ENCODE measurements at places on chromosomes 2 and 18.

GRCh38 chr2:174835797-174836255 lies 71.6 kb upstream of the CHRNA1 start:
- no peak for DNase-seq

- no peak for DNase-seq
Measured at GRCh38 chr2:190514676-190515075, 19.8 kb downstream of the NEMP2 start.

DNA sequence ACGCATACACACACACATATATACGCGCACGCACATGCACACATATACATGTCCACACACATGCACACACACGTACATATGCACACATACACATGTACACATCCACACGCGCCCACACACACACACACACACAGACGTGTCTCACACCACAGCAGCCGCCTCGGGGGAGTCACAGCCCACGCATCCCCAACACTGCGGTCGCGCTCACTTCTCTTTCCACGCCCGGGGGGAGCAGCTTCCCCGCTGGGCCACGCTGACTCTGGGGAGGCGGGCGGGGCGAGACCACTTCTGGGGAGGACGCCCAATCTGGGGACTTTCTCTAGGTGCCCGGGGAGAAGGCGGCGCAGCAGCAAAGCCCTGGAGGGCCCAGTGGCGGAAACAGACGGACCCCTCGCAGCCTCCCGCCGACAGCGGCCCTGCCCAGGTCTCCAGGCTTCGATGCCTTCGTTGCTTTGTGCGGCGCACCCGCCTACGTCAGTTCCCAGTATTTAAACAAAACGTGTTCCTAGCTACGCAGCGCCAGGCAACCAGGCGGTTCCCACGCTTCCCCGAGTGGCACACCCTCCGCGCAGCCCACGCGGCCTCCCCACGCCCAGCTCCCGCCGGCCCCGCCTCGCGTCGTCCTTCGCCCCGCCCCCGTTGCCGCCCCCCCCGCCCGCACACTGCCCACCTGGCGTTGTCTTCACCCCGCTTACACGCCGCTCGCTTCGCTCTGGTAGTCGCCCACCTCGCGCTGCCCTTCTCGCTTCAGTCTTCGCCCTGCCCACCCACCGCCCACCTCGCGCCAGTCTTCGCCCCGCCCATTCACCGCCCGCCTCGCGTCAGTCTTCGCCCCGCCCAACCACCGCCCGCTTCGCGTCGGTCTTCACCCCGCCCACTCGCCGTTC lies 810 bp upstream of the RBFA start:
- DNase-seq: no peak

- no peak for DNase-seq
Measured at GRCh38 chr2:164515030-164515429, 106.3 kb downstream of the GRB14 start.

DNA sequence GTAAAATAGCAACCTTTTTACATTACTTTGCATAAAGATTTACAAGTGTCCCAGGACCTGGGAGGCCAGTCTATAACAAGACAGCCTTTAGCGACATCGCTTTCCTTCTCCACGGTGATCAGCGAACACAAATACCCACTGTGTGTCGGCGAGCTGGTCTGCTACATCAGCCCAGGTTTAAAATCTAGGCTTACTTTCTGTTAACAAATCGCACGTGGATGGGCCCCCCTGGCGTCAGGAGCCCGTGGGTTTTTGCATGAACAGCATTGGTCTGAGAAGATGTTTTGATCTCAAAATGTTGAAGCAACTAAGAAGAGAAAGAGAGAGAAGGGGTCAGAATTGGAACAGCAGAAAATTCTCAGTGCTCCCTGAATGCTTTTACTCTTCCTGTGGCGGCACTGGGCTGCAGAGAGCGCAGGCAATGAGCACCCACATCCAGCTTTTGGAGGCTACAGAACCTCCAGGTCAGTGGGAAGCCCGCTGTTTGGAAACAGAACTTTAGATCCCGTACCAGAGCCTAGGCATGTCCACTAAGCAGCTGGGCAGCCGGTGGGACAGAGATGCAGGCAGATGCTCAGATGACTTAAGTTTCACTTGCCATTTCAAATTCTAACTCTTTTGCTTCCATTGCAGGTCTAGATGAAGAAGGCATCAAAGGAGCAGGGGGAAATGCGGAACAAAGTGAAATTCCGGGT lies 32.9 kb downstream of the CYP27C1 start:
- no peak for DNase-seq

GRCh38 chr2:45901468-45902032 lies 250.1 kb downstream of the PRKCE start:
- DNase-seq: no peak

- no peak for DNase-seq
Measured at GRCh38 chr2:168705534-168706470, 96.6 kb upstream of the NOSTRIN start.

DNA sequence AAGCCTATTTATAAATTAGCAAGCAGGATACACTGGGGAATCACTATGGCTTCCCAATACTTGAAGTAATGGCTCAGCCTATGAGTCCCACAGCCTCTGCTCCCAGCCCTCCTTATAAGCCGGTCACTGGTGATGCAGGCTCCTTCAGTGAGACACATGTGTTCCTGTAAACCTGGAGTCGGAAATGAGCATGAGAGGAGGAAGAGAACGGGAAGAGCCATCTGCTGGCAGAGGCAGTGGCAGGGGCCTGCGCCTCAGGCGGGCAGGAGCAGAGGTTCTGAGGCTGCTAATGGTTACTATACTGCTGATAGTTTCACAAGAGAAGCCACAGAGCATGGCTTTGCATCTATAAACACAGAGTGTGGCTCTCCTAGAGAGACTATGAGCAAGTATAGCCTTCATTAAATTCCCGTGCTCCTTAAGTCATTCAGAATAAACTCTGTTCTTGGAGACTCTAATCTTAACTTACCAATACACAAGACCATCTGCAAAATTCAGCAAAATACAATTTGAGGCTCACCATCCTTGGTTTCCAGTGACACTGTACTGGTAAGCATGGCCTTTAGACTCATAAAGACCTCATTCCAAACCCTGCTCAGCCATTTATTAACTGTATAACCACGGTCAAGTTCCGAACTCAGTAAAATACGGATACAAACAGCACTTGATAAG lies 63.3 kb downstream of the FBXO15 start:
- DNase-seq: no peak

DNA sequence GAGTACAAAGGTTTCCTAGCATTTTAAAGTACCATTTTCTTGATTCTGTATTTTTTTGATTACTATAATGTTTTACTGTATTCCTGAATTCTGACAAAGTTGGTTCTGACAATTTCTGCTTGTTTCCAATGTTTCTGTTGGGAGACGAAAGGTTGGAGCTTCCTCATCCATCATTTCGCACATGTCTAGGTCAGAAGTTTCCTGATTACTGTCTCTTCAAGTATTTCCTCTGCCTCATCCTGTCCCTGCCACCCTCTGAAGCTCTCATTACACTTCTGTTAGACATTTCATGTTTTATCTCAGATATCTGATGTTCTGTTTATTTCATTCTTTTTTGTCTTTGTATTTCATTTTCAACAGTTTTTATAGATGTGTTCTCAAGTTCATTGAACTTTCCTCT lies 895.8 kb downstream of the TSN start:
- DNase-seq: no peak

GRCh38 chr18:57953883-57954282 lies 90.1 kb upstream of the NEDD4L start:
- DNase-seq: no peak

DNA sequence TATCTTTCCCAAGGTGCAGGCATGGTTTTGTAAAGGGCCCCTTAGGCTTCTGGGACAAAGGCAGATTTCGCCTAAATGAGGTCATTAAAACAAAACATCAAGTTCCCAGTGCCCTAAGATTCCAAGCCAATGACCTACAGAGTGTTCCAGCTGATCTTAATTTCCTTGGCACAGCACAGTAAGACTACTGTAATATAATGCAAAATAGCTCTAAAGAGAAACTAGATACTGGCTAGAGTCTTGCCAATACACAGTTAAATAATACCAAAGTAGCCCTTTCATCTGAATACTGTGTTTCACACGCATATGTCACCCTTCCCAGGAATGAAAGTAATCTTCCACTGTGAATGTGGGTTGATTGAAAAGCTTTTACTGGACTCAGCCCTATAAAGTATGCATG lies 14.7 kb downstream of the GRB14 start:
- no peak for DNase-seq

- DNase-seq: no peak
Measured at GRCh38 chr2:195092341-195092740, 564.7 kb upstream of the SLC39A10 start.

DNA sequence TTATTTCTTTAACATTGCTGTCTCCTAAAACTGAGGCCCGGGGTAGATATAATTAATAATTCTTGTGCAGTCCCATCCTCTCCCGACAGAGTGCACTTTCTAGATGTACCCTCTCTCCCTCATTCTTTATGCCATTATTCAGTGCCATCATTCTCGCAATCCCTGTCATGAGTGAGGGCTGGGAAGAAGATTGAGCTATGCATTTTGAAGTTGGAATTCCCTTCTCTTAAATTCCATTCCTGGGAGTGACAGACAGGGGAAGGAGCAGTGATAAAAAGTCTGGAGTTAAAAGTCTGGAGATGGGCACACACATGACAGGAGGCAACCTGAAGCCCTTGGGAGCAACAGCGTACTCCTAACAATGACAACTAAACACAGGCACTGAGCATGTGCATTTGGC lies 2.6 kb upstream of the KCNE4 start:
- no peak for DNase-seq
